ENCODE measurements at places on chromosomes 3 and 15.
A peak's percentile ranks its signal among the peaks of the same experiment; 100 is the strongest.

DNA sequence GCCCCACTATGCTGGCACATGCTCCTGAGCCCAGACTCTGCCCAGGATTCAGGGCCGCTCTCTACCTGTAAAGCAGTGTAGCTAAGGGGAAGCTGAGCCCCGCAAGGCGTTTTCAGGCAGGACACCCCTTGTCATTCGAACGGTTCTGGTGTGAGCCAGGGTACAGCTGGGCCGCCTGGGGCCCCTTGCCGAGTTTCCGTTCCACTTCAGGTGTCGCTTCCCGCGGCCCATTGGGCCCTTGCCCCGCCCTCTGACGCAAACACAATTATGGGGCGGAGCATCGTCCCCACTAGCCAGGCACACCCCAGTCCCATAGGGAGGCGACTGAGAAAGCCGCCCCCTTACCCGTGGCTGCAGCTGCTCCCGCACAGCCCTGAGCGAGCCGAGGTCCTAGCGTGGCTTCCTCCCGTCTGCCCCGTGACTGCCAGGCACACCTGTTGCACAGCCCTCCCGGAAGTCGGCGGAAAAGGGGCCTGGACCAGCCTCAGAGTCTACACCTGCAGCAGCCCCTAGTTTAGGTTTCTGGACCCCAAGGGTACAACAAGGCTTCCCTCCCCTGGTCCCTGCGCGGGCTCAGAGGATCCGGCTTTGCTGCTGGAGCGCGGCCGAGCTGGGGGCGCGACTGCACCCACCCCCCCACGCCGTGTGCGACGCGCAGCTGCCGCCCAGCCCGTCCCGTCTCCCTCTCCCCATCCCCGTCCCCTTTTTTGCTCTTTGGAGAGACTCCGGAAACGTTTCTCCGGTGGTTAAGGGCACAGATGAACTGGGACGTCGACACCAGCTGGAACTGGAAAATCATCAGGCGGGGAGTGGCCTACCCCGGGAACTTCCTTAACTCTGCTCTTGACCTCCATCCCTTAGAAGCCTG is at the start of gene PLSCR2:
TSS of gene PLSCR2 (minus strand) at position 412 of the 868 bp plus-strand sequence. CDS start 9,657 bp downstream, outside the sequence.
- DNase-seq: peak; percentile 62

GRCh38 chr3:39413691-39414420 is 7.3 kb downstream of the RPSA start:
- DNase-seq: no peak

GRCh38 chr3:121018917-121019321 is 110.9 kb downstream of the STXBP5L start:
- no peak for DNase-seq

DNA sequence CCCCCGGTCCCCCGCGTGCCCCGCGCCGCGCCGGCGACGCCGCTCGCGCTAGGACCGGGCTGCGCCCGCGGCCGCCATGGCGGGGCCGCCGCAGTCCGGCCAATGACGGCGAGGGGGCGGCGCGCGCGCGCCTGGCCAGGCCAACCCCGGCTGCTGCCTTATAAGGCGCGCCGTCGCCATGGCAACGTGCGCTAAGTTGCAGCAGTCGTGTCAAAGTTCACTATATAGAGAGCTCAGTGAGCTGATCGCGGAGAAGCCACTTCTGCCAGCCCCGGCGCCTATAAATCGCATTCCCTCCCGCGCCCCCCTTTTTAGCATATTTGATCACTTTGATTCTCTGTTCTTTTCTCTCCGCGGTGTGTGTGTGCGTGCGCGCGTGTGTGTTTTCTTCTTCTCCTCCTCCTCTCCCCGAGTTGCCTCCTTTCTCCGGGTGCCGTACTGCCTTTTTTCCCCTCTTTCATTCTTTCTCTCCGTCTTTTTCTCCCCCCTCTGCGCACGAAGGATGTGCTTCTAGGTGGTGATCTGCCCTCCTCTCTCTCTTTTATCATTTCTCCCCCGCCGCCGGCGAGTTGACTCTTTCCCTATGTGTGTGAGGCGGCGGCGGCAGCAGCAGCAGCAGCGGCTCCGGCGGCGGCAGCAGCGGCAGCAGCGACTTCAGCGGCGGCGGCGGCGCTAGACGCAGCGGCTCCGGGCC is at the start of gene NR2F2:
TSS of gene NR2F2 (plus strand) at position 251 of the 694 bp plus-strand sequence. CDS start 1,406 bp downstream, outside the sequence.
- peak; percentile 74 for DNase-seq

GRCh38 chr3:23575697-23576096 is 230.1 kb upstream of the UBE2E1 start:
- no peak for DNase-seq

DNA sequence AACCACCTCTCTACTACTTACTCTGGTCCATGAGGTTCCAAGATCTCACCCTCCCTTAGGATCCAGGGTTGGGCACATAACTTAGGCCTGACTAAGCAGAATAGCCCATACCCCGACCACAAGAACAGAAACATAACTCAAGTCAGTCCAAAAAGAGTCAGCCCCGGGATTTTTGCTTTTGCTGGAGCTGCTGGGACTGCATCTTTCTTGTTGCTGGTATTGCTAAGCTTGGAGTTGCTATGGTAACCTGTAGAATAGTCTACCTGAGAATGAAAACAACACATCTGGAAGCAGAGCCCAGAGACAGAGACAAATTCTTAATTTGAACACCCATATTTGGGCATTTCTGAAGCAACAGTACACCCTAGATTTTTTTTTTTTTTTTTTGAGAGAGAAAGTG is 6.5 kb downstream of the RUBCN start:
- DNase-seq: peak; percentile 7

- no peak for DNase-seq
Observed at GRCh38 chr3:73603762-73604171, 21.0 kb downstream of the PDZRN3 start.

- no peak for DNase-seq
Observed at GRCh38 chr3:56928379-56929068, 126.8 kb upstream of the ARHGEF3 start.

GRCh38 chr15:43508991-43509659 is 8.3 kb upstream of the MAP1A start:
- no peak for DNase-seq

DNA sequence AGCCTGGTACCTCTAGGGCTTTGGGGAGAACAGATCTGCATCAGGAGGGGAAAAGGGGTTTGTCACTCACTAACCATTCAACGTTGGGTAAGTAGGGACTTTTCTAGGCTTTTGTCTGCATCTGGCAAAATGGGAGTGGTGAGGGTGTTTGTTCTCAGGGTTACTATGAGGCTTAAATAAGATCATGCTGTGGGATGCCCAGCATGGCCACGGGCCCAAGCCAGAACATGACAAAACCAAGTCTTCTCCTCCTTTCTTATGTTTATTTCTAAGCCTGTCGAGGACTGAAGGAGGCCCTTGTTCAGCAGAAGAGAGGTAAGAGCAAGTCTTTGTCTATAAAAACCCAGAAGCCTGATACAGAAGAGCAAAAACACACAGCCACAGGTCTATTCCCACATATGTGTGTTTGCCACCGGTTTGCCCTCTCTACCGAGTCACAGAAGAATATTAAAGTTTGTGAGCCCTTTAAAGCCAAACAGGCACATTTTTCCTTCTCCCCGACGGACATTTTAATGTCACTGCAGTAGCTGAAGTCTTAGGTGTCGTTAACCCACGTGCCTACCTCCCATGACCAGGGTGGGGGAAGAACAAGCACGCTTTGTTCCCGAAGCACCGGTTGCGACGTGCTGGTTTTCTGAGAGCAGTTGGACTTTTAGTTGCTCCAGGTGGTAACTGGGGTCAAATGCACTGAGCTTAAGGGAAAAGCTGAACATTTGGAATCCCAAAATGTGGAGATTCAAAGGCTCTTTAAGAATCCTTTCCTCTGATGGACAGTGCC is 72.1 kb downstream of the NOX5 start:
- DNase-seq: no peak

GRCh38 chr3:114730397-114730796 is 416.7 kb downstream of the ZBTB20 start:
- DNase-seq: no peak

DNA sequence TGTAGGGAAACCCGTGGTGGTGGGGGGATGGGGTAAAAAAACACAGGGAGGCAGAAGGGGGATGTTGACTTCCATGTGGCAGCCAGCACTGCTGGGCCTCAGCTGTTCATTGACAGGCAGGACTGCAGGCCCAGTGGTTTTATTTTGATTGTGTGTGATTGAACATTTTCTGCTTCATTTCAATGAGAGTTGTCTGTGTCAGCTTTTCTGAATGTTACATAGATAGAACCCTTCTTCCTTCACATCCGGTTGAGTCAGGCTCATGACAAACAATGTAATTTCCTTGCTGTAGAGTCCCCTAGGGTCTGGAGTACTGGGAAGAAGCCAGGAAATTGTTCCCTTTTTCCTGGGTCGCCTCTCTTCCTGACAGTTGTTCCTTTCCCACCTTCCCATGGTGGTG is 8.2 kb upstream of the RPP25 start:
- no peak for DNase-seq

DNA sequence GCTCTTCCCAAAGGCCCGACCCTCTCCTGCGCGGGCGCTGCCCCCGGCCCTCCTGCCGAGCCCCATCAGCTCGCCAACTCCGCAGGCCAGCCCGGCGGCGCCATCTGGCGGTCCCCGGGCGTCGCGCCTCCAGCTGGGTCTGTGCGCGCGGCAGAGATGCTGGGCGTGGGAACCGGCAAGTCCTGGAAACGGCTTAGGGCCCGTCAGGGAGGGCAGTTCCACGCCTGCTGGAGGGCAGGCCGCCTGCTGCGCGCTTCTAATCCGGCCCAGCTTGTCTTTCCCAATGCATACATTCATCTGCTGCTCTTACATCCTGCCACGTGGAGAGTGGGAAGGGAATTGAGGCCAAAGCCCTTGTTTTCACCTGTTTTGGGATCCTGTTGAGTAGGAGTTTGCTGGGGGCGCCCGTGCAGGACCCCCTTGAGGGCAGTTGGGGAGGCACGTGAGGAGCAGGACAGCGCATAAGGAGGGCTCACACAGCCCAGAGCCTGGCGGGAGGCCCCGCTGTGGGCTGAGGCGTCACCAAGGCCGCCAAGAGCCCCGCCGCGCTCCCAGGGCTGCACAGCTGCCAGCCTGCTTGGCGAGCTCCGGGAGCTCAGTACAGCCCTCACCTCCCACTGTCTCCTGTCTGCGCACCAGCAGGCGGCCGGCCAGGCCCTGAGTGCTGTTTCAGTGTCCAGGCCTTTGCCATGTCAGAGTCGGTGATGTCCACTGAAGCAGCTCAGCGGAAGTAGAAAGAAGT is 165.6 kb downstream of the NSMCE3 start:
- DNase-seq: peak; percentile 74

DNA sequence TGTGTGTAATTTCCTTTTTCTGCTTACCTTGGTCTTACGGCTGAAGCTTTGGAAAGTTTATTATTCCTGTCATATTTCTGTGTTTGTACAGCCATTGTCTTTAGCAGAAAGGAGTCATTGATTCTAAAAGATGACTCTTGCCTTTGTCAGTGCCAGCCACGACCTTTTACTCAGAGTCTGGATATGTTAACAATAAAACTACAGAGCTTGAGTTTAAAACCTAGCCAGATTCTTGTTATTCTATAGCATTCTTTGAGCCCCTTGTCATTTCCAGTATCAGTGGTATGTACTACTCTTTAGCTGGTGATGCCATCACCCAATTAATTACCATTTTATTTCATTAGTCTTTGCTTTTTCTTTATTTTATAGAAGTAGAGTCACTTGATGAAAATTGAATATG is 142.4 kb downstream of the TCF12 start:
- DNase-seq: no peak

DNA sequence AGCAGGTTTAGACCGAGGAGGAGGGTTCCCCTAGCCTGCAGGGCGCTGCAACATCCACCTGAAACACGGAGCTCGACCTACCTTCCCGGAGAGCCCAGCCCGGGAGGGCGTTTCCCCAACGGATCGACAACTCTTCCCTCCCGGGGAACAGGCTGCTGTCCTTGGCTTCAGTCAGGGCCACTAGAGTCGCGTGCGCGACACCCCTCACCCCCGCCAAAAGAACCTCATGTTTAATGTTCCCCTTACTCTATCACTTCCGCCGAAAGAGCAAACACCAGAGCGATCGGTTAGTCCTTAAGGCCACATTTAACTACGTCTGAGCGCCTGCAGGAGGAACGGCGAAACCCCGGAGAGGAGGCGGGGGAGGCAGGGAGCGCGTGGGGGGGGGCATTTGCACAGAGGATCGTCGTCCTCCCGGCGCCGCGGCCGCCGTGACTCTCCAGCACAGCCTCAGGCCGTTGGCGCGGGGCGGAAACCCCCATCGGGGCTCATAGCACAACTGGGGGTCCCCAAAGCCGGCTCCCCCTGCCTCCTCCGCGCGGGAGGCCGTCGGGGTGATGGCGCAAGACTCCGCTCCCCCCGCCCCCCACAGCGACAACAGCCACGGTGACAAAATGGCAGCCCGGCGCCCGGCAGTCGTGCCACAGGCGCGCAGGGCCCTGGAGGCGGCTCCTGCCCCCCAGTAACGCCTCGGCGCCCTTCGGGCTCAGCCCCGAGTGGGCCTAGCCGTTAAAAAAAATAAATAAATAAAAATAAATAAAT is 3.2 kb downstream of the ANP32A start:
- peak; percentile 77 for DNase-seq

- DNase-seq: no peak
Observed at GRCh38 chr3:185420762-185421161, 57.8 kb downstream of the MAP3K13 start.

DNA sequence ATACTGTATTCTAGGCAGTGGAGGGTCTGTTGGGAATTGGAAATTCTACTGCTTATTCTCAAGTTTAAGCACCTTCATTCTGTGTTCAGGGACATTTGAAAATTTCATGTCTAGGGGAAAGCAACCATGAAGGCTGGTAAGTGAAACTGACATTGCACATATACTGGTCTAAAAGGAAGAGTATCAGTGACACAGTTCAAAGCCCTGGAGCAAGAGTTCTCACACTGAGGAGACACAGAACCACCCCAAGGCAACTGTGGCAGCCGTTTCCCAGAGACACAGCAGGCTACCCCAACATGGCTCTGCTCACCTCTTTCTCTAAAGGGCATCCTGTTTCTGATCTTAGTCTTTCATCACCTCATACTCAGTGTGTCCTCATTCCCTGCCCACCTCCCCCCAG is 67.5 kb downstream of the KCNMB2 start:
- no peak for DNase-seq

DNA sequence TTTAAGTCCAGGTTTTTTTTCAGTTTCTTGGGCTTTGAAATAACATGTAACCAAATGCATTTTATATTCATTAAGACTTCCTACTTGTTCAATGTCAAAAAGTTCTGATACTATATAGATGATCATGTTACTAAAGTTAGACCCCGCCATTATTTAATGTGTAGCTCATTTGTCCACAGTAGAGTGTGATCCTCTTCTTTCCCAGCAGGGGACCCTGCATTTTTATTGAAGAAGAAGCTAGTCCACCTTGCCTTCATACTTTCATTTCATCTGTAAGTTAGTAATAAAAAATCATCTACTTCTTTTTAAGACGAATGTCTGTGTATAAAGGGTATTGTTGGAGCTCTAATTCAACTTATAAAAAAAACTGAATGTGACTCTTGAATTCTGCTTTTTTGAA is 404.6 kb downstream of the SI start:
- DNase-seq: no peak

- no peak for DNase-seq
Observed at GRCh38 chr3:22555753-22556435, 647.2 kb upstream of the UBE2E2 start.

All from activated CD4-positive, alpha-beta T cell treated with anti-CD3 and anti-CD28 coated beads, Interleukin-2, Interleukin-6, amounts not matched to agents 100 ng/mL and 50 ng/mL, durations not matched to agents 16 hours and 8 hours (primary cell).